ENCODE measurements at places on chromosomes 5 and 9. TPM values are rescaled to one million over a fixed set of nuclear protein-coding genes. Genes with fewer than 3 reads are reported as not detected.

DNA sequence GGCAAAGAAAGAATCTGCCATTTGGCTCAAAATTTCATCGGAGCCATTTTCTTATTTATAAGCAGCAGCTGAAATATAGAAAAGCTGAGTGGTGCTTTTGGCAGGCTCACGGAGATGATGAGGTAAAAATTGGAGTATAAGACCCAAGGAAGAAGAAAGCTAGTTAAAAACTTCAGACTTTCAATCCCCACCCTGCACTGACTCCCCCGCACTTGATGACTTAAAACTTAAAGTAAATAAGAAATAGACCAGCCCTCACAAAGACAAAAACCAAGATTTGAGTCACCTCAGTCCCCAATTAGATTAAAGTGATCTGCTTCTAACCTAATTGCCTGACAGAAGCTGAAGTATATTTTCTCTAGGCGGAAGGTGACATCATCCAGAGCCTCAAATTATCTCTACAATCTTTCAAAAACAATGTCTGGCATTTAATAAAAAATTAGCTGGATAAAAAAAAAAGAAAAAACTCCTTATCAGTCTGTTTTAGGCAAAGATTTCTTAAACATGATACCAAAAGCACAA lies 124.0 kb upstream of the PJA2 start:
- H3K36me3 ChIP-seq: no peaks in the 10 kb centered on the region
- no peak for DNase-seq
- H3K27ac ChIP-seq: no peak overlapping the region
- H3K4me1 ChIP-seq: no peaks in the 10 kb centered on the region

GRCh38 chr5:61498121-61498520 lies 166.1 kb downstream of the ZSWIM6 start:
- H3K36me3 ChIP-seq: no peaks in the 10 kb centered on the region
- H3K4me1 ChIP-seq: no peaks in the 10 kb centered on the region

FAT2 gene
- total RNA-seq: not detected

- no peaks in the 10 kb centered on the region for H3K27me3 ChIP-seq
- peak overlapping the region; percentile 72 for H3K4me3 ChIP-seq
- peak; percentile 68 for DNase-seq
- H3K4me1 ChIP-seq: peaks cover 27% of the 10 kb centered on the region
- no peaks in the 10 kb centered on the region for H3K36me3 ChIP-seq
Measured at GRCh38 chr9:129027685-129028191, 393 bp downstream of the SH3GLB2 start.

GRCh38 chr5:137092831-137093230 lies 406.3 kb downstream of the SPOCK1 start:
- no peak overlapping the region for H3K27ac ChIP-seq
- no peaks in the 10 kb centered on the region for H3K36me3 ChIP-seq
- no peak overlapping the region for H3K4me3 ChIP-seq
- no peaks in the 10 kb centered on the region for H3K4me1 ChIP-seq

DNAH5 gene
- 1.0 TPM for total RNA-seq

Data from gastrocnemius medialis (tissue), 4 donors.